NCI-H2029 treated with DMSO at 0.1 percent for 48 hours (cell line): ENCODE measurements at places on chromosomes 2 and 18.

- DNase-seq, result no peak
These were observed 99.0 kb downstream of the RBBP8 start for GRCh38 chr18:23032030-23032582.

DNA sequence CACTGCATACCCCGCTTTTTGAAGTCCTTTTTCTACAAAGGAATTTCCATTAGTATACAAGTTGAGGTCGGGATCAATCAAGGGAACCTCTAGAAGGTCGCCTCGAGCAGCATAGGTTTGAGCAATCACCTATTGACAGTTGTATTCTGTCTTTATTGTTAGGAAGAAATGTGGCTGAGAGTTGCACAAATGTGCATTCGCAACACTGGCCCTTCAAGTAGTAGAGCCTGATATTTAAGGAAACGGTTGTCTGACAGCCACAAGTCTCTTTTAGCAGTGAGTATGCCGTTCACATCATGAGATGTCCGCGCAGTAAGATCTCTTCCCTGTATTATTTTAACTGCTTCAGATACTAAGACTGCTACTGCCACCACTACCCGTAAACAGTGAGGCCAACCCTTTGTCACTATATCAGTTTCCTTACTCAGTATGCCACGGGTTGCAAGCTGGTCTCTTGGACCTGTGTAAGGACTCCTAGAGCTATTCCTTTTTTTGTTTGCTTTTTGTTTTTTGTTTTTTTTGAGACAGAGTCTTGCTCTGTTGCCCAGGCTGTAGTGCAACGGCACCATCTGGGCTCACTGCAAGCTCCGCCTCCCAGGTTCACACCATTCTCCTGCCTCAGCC is 10.0 kb upstream of the STARD7 start:
- no peak for DNase-seq

DNA sequence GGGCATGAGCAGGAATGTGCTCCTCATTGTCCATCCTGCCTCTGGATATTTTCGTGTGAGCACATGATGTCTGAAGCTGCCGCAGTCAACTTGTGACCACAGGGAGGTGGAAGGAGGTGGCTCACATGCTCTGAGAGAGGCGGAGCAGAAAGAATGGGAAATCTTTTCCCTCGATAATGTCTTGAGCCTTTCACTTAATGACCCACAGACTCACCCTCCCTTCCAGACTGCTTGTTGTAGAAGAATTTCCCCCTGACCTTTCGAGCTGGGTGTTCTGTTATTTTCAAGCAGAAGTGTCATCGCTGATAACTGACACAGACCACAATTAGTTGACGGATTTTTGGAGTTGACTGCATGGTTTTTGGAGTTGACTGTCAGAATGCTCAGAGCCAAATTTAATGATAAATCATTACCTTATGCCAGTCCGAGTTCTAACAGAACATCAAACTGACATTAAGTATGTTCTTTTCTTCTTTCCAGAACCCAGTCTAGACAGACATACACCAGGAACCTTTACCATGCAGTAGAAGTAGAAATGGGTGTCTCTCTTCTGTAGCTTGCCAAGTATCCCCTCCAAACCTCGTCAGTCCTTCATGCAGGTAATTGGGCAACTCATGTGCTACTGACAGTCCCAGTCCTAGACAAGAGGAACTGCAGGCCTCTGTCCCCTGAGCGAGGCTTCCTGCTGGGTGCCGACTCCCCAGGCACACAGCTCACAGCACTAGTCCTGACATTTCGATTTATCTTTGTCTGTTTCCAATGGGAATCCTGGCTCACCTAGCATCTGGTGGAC is 29.4 kb upstream of the RTTN start:
- no peak for DNase-seq

DNA sequence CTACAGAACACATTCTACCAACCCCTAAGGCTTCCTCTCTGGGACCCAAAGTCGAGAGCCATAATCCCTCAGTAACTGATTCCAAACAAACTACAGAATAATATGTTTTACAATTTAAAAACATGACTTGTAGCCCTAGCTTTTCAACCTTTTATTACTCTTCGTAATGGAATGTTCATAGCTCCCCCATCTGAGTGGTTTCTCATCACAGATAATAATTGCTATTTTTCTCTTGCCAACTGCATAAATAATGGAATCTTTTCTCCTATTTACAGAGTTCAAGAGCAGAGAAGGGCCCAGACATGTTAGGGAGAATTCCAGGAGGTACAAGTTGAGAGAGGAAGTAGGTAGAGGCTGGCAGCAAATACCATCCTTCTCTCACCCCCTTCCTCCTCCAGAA is 59.9 kb upstream of the CERS6 start:
- DNase-seq, result no peak

GRCh38 chr2:180000434-180000833 is 6.7 kb downstream of the CWC22 start:
- DNase-seq, result no peak

DNA sequence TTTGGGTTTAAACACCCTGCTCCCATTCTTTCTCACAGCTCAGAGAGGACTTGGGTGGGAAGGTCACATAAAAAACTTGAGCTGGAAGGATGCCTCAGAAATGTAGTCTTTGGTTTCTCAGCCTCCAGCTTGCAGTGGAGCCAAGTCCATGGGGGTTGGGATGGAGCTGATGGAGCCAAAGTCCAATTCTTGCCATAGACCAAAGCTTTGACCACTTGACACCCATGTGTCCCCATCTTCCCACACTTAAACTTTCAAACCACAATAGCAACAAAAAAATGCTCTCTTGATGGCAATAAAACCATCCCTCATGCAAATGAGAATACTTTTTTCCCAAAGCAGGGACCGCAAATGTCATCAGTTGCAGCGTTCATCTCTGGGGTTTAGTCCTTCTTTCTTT is 14.7 kb upstream of the DAW1 start:
- no peak for DNase-seq

DNA sequence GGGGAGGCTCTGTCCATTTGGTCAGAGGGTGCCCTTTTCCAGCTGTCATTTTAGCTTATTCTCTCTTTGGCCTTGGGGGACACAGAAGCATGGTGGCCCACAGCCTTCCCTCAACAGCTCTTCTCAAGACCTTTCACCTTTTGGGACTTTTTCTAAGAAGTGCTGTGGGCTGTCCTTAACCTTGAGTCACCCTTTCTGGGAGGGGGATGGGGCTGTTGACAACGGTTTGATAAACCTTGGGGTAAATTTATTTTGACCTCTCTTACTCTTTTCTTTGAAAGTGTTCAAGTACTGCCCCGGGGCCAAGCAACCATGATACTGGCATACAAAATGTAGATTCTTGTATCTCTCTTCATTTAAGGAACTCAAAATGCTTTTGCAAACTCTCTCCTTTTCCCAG is 13.7 kb downstream of the IGFBP5 start:
- DNase-seq, result no peak

DNA sequence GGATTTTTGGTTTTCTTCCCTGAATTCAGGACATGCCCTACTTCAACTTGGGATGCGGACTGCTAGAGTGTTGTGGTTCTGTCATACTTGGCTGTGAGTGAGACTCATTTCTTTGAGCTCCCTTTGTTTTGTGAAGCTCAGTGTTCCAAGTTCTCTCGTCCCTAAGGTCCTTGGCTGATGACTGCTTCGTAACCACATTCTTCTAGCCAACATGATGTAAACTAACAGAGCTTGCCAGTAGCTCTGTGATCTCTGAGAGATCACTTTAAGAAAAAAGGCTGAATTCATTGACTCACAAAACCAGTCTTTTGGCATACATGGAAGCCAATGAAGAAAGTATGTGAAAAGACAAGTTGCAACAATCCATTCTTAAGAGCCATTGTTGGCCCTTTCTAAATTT is 96.9 kb upstream of the MSTN start:
- DNase-seq, result no peak

DNA sequence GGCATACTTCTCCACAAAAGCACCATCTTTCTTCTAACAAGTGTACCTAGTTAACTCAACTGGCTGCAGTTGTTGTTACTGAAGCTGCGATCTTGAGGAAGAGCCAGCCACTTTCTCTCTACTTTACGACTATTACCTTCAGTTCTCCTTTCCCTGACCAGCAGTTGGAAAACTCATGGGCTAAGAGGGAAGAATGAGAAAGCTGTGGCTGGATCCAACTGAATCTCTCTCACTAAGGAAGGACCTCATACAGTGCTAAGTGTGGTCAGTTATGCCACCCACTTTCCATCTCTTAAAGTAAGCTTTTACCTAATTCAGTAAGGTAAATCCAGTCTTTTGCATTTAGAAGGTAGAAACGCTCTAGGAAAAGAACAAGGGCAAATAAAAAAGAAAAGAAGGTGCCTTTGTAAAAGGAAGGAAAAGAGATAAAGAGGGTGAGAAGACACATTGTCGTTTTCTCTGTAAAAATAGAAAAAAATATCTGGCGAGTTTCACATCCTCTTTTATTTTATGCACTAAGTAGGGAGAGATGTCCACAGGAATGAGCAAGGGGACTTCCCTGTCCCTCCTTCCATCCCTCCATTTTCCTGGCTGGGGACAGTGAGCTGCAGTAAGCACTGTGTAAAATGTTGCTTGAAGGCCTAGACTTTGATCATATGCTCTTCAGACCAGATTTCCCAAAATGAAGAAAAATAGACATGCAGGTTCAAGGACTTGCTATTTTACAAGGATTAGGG is 73.4 kb downstream of the PLEKHM3 start:
- no peak for DNase-seq

- DNase-seq, result no peak
These were observed 234.0 kb upstream of the RAB12 start for GRCh38 chr18:8375249-8375648.

- peak; percentile 31 for DNase-seq
These were observed 206.5 kb downstream of the PRKCE start for GRCh38 chr2:45857867-45858520.

GRCh38 chr18:11849841-11850634 is 1.2 kb upstream of the CHMP1B start:
- peak; percentile 10 for DNase-seq

DNA sequence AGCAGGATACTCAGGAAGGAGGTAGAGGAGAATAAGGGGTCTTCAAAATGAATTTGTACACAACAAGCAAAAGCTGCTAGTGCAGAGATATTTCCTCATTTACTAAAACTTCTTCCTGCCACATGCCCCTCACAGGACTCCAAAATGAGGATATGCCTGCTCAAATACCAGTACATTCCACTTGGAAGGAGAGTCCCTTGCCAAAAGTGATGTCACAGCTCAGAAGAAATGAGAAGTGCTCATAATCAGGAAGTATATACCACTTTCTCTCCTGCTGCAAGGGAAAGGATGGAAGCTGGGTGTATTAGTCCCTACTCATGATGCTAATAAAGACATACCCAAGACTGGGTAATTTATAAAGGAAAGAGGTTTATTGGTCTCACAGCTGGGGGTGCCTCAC is 87.7 kb upstream of the FSHR start:
- no peak for DNase-seq

DNA sequence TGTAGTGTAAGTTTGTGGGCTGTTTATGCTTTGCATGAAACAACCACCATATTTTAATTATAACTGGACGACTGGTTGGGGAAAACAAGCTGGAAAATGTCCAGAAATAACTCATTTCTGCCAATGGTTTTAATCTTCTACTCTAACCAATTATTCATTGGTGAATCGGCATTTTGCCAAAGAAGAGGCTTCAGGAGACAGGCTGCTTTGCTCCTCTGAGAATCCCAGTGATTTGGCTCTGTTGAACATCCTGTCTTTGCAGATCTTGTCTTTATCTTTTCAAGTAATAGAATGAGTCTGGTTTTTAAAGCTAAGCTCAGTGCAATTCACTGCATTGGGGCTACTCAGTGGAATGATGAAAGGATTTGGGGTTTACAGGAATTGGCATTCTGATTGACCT is 109.6 kb downstream of the APOB start:
- no peak for DNase-seq

- no peak for DNase-seq
These were observed 17.2 kb downstream of the THOC1 start for GRCh38 chr18:250685-251084.

- DNase-seq, result no peak
These were observed 138.9 kb downstream of the PXDN start for GRCh38 chr2:1605102-1606045.

GRCh38 chr2:105397953-105398335 is 907 bp downstream of the FHL2 start:
- no peak for DNase-seq

DNA sequence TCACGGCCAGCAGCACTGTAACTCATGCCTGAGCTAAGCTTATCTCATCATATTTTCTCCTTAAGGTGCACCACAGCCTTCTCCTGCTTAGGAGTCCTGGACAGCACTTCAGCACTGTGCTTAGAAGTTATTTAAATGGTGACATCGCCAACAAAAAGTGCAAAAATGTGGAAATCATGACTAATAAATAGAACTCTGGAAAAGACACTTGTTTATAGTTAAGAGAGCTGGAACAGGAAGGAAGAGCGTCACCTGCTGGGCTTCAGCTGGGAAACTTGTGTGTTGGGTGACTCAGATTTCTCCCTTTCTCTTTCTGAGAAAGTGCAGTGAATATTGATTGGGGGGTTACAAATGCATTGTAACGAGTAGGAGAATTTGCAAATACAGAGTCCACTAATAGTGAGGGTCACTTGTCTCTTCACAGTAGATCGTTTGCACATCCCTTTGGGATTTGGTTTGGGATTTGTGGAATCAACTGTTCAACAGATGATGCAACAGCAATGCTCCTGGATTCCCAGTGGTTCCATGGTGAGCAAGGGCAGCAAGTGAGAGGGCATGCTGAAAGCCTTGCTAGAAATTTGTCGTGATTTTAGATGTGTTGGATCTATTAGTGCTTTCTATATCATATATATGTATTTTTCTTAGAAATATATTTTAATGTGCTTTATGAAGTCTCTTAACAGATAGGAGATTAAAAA is 84.2 kb downstream of the DOK6 start:
- no peak for DNase-seq

DNA sequence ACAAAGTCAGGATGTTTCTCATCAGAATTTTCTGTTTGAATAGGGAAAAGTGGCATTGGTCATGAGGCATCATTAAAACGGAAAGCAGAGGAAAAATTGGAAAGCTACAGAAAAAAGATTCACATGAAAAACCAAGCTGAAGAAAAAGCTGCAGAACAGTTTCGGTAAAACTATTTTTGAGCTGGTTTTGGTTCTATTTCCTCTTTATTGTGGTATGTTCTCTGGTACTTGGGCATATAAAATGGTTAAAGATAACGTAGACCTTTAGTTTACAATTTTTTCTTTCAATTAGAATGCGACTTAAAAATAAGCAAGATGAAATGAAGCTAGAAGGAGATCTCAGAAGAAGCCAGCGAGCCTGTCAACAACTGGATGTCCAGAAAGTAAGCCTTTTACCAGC is 7.6 kb downstream of the GPATCH11 start:
- no peak for DNase-seq
